Psoas muscle (tissue), 8 donors: ENCODE measurements at places on chromosomes 2 and 18. TPM values are rescaled to one million over a fixed set of nuclear protein-coding genes. Genes with fewer than 3 reads are reported as not detected.

SLC5A7 gene
- not detected for total RNA-seq

TMEM198 gene
- 1.8 TPM for total RNA-seq

SPAST gene
- total RNA-seq, result 19.2 TPM

GRCh38 chr18:2656237-2656980 lies 883 bp downstream of the SMCHD1 start:
- H3K4me1 ChIP-seq, result peaks cover 22% of the 10 kb centered on the region
- peak overlapping the region; percentile 90 for H3K4me3 ChIP-seq
- no peaks in the 10 kb centered on the region for H3K36me3 ChIP-seq
- peak; percentile 81 for DNase-seq
- no peaks in the 10 kb centered on the region for H3K27me3 ChIP-seq
- H3K27ac ChIP-seq, result peak overlapping the region; percentile 96

DNA sequence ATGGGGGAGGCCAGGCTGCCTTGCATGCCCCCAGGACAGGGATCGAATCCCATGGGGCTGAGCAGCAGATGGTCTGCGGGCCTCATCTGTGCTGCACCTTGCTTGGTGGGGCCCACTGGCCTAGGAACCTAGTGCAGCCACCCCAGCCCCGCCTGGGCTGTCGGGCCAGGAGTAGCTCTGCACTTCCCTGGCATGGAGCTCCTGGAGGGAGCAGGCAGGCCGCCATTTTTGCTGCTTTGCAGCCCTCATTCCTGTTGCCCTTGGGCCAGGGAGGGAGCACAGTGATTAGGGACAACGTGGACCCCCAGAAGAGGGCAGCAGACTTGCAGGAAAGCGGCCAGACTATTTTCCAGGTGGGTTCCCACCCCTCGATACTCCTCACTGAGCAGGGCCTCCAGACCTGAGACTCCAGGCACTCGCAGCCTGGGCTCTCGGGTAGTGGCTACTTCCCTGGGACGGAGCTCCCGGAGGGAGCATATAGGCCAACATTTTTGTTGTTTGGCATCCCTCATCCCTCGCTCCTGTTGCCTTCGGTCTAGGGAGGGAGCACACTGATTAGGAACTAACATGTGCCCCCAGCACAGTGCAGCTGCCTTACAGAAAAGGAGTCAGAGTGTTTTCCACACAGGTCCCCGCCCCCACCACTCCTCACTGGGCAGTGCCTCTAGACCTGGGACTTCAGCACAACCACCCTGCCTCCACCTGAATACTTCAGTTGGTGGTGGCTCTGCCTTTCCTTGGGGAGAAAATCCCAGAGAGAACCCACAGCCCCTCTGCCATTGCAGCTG lies 99.5 kb downstream of the MAIP1 start:
- H3K36me3 ChIP-seq, result no peaks in the 10 kb centered on the region
- no peaks in the 10 kb centered on the region for H3K27me3 ChIP-seq
- DNase-seq, result no peak
- H3K4me1 ChIP-seq, result no peaks in the 10 kb centered on the region
- no peak overlapping the region for H3K4me3 ChIP-seq
